ENCODE measurements at places on chromosomes 3 and 15. TPM values are rescaled to one million over a fixed set of nuclear protein-coding genes. Genes with fewer than 3 reads are reported as not detected.
A peak's percentile ranks its signal among the peaks of the same experiment; 100 is the strongest.

Gene PIK3R4
- total RNA-seq, result 53.5 TPM

Gene LRRC15
- total RNA-seq, result not detected

Gene GLDN
- 20.7 TPM for total RNA-seq

DNA sequence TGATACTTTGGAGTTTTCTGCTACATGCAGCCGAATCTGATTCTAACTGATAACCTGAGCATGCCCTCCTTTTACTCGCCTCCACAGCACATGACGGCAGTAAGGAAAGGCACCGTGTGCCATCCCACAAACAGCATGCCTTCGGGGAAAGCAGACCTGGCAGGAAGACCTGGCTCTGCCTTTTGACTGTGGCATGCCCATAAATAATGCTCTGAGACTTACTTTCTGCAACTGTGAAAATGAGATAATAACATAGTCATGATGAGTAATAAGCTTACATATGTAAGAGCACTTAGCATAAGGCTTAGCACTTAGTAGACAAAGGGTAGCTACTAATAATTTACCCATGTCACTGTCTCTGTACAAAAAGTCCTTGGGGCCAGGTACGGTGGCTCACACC is 32.9 kb downstream of the MTHFS start:
- no peaks in the 10 kb centered on the region for H3K4me1 ChIP-seq
- no peaks in the 10 kb centered on the region for H3K36me3 ChIP-seq
- DNase-seq, result no peak
- no peak overlapping the region for H3K27ac ChIP-seq
- no peak overlapping the region for H3K4me3 ChIP-seq
- no peaks in the 10 kb centered on the region for H3K27me3 ChIP-seq

DNA sequence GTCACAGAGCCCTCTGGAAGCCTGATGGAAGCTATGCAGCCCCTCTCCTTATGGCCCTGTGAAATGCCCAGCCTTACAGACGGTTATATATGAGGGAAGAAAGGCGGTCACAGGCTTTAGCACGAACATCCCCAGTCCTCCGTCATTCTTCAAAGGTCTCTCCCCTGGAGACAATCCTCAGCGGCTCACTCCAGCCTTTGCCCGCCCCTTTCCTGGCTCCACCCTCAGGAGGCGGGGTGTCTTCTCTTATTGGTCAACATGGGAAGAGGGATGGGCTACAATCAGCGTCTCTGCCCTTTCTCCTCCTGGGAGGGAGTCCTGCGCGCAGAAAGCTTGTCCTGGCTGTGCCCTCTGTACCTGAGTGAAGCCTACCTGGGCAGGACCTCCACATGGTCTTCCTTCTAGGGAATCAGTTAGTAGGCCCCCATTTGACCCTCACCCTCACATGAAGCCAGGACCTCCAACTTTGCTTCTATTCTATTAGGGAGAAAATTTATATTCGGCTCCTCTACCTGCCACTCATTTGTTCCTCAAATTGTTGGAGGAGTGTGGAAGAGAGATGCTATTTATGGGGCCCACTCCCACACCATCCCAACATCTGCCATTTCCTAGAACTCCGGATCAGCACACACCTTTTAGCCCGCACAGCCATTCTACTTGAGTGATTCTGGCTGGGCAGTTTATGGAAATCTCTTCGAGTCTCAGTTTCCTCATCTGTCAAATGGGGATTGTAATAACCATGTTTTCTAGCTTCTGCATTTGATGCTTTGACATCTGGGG is 112.9 kb upstream of the SLC6A11 start:
- DNase-seq, result no peak
- no peak overlapping the region for H3K4me3 ChIP-seq
- H3K4me1 ChIP-seq, result no peaks in the 10 kb centered on the region
- H3K27ac ChIP-seq, result no peak overlapping the region
- H3K27me3 ChIP-seq, result peaks cover 4% of the 10 kb centered on the region
- H3K36me3 ChIP-seq, result no peaks in the 10 kb centered on the region

DNA sequence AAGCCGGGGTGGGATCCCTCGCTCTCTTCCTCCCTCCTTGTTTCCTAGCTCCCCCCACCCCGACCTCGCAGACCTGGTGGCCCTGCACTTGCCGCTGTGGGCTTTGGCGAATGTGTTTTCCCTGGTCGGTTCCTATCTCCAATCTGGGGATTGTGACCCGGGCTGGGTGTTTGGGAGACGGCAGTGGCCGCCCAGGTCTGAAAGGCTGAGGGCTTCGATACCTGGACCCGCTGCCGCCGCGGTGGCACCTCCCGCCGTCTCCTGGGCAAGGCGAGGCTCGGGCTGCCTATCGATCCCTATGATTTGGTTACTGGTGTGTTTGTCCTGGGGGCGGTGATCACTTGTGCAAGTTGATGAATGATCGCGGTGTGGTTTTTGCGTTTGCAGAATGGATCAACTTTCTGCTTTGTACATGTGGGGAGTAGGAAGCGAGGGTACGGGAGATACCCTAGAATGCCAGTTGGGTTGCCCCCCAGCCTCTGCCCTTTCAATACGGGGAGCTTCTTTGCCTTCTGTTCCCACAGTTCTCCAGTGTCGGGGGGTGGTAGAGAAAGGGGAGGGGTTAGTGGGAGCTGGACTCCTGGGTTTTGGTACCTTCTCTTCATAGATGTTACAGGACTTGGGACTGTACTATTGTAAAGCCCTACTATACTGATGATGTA is 3.0 kb downstream of the BBX start:
- H3K36me3 ChIP-seq, result no peaks in the 10 kb centered on the region
- H3K4me3 ChIP-seq, result peak overlapping the region; percentile 95
- peaks cover 11% of the 10 kb centered on the region for H3K4me1 ChIP-seq
- no peaks in the 10 kb centered on the region for H3K27me3 ChIP-seq
- DNase-seq, result no peak

Gene CYP8B1
- not detected for total RNA-seq
